ENCODE measurements at places on chromosomes 11 and 22.
A peak's percentile ranks its signal among the peaks of the same experiment; 100 is the strongest.

GRCh38 chr11:61716478-61717285, 35.8 kb upstream of the MYRF start:
- DNase-seq = no peak

- DNase-seq = peak; percentile 99
These were observed at the start of gene JOSD1 for GRCh38 chr22:38700789-38701628. JOSD1 (minus strand) TSS chr22:38700943; CDS start chr22:38699987, 956 bp downstream.

DNA sequence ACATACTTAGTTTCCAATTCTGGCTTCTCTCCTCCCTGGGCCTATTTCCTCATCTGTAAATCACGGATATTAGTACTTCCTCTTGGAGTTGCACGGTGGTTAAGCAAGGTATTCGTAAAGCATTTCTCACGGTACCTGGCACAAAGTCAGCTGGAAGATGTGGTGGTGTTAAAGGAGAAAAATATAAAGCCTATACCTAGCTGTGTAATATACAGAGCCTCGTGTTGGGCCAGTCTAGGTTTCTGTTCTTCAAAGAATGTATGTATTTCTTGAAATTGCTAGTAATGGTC, 47.2 kb downstream of the DBX1 start:
- no peak for DNase-seq

DNA sequence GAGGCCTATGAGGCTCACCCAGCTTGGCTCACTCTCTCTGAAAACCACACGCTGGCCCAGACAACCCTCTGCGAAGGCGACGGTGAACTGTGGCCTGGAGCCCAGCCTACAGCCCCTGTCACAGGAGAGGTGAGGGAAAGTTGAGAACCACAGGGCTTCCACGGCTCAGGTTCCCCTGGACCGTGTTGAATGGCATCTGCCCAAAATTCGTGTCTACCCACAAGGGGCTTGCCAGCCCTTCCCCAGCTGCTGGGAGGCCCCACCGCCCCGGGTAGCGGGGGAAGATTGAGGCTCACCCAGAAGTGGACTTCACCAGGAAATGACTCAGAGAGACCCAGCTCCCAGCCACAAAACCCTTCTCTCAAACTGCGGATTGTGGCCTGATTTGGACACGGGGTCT, 197.1 kb downstream of the CTTN start:
- DNase-seq = no peak

DNA sequence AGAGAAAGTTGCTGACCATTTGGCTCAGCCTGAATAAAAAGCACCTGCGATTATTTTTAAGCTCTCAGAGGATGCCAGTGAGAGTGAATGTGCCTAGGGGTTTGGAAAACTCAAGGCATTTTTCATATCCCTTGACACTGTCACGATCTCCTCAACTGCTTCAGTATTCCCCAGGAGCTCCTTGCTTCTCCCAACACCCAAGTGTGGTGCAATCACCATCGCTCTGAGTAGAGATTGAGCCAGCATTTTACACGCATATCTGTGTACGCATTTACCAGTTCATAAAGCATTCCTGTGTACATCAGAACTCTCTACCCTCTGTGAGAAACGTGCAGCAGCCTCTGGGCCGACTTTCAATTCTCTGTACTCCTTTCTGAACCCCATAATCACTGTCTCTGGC, 1.3 kb downstream of the SRRD start:
- no peak for DNase-seq

DNA sequence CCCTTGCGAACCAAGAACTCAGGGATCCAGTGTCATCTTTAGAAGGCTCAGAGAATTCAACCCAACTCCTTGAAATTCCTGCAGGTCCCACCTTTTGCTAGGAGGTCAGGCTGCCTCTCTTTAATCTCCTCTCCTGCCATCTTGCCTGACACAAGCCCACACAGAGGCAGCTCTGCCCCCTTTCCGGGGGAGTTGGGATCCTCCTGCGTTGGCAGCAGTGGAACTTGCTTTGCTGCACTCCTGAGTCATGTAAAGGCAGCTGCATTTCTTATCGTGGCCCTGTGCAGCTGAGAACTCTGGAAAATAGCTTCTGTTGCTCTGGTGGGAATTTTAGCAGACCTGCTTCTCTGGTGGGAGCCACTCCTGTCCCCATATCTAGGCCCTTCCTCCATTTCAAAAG, 142.3 kb upstream of the TBCEL start:
- no peak for DNase-seq

- no peak for DNase-seq
These were observed 53.0 kb downstream of the RASSF10 start for GRCh38 chr11:13062115-13062514.

GRCh38 chr11:35507688-35508087, 17.7 kb downstream of the PAMR1 start:
- no peak for DNase-seq

DNA sequence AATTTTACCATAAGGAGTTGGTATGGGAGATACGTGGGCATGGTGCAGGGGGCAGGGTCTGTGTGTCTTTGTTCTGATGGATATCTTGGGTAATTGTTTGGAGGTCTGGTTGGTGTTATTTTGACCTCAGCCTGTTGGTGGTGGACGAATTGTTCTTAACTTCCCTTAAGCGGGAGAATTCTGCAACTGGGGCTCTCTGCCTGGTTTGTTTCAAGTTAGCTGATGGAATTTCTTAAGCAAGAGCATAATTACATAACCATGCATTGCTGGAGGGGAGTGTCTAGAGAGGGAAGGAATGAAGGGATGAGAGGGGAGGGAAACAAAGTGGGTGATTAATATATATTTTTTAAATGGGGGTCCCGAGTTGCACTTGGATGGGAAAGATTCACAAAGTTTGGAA, 908.5 kb upstream of the RAG2 start:
- DNase-seq = no peak

- DNase-seq = no peak
These were observed 10.2 kb downstream of the SCUBE2 start for GRCh38 chr11:9081153-9081552.

- DNase-seq = no peak
These were observed 6.0 kb upstream of the SYT7 start for GRCh38 chr11:61586792-61587430.

- no peak for DNase-seq
These were observed 104.4 kb downstream of the ZBTB16 start for GRCh38 chr11:114163830-114164401.

- DNase-seq = no peak
These were observed 51.8 kb downstream of the COMMD9 start for GRCh38 chr11:36237391-36237790.

- no peak for DNase-seq
These were observed 1.1 kb upstream of the LRRC75B start for GRCh38 chr22:24593836-24594568.

- no peak for DNase-seq
These were observed 14.9 kb upstream of the SLC22A6 start for GRCh38 chr11:62999649-63000048.

- no peak for DNase-seq
These were observed 107.0 kb downstream of the MYO18B start for GRCh38 chr22:25848954-25849353.

- no peak for DNase-seq
These were observed 22.8 kb upstream of the TFIP11 start for GRCh38 chr22:26534874-26535602.

- no peak for DNase-seq
These were observed 6.9 kb upstream of the VPS37C start for GRCh38 chr11:61168042-61168688.

- no peak for DNase-seq
These were observed 7.8 kb downstream of the TTC38 start for GRCh38 chr22:46275455-46276122.

DNA sequence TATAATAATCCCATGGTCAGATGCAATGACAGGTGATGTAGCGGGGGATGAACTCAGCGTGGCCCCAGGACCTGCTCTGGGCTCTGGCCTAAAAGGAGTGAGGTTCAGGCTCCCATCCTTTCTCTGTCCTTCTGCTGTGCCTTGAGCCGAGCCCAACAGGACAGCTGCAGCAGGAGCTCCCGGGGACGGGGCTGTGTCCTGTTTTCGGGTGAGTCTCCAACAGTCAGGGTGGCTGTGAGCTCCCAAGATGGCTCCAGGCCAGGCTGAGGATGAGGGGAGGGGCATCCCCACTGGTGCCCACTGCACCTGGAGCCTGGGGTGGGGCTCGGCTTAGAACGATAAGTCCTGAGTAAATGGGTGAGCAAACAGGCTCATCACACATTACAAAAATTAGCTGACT, 1385.0 kb downstream of the BRD1 start:
- no peak for DNase-seq

GRCh38 chr11:128480665-128481064, 106.7 kb downstream of the ETS1 start:
- DNase-seq = no peak

DNA sequence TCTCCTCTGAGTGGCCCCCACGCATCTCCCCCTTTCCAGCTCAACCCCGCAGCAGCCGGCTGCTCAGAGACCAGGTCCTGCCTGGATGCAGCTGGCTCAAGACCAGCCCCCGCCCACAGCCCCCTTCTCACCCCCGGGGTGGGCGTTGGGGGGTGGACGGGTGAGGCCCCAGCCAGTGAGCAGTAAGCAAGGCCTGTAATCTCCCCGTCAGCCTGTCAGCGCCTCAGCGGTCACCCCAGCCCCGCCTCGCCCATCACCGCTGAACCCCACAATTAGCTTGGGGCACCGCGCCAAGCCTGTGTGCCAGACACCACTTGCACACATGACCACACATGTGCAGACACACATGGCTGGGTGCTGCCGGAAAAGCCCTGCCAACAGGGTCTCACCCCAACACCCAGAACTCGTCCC, 5.9 kb downstream of the PLXNB2 start:
- DNase-seq = no peak

GRCh38 chr22:24137595-24137994, 43.7 kb upstream of the SUSD2 start:
- no peak for DNase-seq

DNA sequence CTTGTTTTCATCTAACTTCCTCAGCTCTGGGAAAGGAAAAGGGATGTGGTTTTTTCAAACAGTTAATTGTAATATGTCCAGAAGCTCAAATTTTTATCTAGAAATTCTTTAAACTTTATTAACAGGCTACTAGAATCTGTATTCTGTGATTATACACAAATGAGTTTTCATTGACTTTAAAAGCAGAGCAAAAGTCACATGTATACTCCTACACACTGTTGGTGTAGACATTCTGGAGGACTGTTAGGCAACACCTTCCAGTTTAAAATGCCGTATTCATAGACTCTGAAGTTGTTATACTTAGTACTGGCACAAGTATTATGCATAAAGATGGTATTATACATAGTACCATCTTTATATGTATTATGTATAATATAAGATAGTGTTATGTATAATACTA, 64.9 kb downstream of the SPECC1L start:
- DNase-seq = no peak

DNA sequence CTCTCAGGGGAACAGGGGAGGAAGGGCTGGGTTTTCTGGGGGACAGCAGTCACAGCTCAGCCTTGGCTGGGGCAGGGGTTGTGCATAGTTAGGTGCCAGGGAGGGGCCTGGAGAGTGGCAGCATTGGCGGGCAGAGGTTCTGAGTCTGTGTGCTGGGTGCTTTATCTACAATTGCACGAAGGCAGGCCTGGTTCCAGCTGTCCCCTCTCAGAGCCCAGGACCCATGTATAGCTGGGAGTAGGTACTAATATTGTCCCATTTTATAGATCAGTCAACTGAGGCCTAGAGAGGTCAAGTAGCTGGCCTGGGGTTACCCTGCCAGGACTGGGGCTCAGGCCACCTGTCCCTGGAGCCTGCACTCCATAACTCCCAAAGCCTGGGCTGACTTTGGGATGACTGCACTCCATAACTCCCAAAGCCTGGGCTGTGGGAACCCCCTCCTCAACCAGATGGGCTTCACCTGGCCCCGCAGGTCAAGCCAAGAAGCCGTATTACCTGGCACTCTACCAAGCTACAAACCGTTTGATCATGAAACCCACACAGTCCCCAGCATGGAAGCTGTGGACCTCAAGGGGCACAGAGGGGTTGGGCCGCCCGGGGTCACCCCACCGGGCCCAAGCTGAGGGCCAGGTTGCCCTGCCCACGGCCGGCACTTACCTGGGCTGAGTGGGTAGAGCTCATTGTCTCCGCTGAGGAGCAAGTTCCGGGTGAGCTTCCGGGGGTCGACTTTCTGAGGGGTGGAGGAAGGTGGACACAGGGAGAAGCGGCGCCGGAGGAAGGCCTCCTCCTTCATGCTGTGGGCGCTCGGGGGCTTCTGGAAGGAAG, 36.5 kb downstream of the OSBPL5 start:
- DNase-seq = no peak

DNA sequence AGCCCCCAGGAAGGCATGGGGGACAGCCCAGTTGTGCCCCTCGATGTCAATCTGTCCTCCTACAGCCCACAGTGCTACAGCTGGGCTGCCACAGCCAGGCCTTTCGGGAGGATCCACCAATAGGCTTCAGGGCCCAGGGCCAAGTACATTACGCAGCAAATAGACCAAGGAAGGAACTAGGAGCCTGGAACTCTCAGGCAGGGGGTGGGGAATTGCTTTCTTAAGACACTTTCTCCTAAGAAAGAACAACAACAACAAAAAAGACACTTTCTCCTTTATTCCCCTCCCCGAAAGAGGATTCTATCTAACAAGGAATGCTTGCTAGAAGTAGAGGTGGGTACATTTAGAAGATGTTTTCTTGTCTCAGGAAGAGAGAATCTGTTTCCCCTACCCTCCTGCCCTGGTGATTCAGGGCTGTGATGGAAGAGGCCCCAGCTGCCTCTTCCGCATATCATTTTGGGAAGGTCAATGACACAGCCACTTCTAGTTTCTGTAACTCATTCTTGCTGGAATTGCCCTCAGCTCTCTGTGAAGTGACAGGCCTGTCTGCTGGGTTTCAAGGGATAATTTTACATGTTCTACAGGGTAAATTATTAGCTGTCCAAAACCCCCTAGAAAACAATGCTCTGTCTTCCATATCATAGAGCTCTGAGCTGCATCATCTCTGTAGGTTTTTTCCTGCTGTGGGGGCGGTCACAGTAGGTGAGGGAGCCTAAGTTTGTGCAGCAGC, 6.0 kb upstream of the MALAT1 start:
- no peak for DNase-seq

DNA sequence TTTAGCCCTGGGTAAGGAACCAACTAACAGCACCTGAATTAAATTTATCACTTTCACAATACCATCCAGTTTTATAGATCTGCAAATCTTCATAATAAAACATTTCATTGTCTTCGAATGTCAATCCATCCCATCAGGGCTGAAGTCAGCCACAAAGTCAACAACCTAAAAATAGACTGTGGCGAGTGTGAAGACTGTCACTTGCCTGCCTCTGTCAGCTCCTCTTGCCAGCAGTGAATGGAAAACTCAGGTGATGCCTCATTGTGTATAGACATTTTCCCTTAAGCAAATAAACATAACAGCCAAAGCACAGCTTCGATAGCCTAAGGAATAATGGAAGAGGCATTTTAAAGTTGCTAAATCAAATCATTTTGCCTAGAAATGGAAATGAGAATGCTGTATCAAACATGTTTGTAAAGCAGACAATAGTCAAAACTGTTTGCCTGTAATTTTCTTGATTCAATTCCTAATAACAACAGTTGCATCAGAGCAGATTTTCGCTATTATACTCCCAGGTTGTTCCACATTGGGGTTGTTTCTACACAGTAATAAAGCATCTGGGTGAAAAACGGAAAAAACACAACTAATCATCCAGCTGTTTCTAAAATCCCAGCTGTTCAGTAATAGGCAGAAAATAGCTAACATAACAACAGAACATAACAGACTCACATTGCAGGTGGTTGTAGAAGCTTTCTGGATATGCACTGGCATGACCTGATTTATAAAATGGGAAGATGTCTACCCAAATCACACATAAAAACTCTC, 15.7 kb downstream of the KCNA4 start:
- DNase-seq = no peak

Measured in T follicular helper cell (primary cell).